ENCODE measurements at places on chromosomes 11 and 22.
A peak's percentile ranks its signal among the peaks of the same experiment; 100 is the strongest.

- peak; percentile 54 for DNase-seq
These were observed 13.4 kb downstream of the NEAT1 start for GRCh38 chr11:65435981-65436411.

DNA sequence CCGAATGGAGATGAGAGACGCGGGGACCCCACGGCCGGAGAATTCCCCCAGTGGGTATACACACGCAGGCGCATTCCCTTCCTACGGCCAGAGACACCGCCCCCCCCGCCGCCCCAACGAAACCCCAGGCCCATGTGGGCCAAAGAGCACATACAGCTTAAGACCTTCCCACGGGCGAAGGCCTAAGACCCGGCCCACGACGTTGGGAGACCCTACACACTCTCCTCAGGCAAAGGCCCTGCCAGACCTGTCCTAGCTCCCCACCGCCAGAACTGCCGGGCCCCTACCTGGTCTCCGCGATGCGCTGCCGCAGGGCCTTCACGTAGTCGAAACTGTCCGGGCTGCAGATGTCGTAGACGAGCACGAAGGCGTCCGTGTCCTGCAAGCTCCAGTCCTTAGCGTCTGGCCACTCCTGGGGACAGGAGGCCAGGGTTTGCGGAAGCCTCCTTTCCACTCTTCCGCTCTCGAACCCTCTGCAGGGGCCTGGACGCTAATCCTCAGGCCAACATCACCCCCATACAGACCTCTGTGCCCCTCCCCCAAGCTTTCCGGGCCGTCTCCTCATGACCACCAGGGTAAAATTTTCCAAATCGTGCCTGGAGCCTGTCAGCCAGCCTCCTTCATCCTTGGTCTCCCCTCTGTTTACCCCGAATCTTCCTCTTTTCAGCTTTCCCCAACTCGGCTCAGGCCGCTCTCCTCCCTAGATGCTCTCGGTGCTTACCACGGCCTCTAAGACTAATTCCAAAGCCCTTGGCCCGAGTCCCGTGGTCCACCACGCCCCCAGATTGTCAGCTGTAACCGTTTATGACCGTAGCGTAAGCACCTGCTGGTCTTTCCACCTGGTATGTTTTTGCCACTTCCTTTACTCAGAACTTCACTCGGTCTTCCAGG is 1.7 kb downstream of the RASL10A start:
- DNase-seq, result no peak

DNA sequence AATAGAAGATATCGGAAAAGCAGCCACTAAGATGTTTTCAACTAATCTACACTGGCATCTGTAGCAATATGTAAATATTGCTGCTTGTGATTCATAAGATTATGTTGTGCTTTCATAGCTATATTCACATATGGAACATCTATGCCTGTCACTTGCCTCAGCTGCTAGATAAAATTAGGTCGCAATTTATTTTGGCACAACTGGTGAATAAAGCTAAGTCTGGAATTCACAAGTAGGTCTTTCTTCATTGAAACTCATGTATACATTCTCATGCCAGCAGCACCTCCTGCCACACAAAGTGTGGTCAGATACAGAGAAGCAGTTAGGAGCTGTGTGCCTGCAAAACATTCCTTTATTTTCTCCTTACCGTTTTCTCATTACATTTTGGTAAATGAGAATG is 543.3 kb upstream of the CHORDC1 start:
- DNase-seq, result no peak

- no peak for DNase-seq
These were observed 289.1 kb downstream of the TBC1D22A start for GRCh38 chr22:47051441-47052071.

DNA sequence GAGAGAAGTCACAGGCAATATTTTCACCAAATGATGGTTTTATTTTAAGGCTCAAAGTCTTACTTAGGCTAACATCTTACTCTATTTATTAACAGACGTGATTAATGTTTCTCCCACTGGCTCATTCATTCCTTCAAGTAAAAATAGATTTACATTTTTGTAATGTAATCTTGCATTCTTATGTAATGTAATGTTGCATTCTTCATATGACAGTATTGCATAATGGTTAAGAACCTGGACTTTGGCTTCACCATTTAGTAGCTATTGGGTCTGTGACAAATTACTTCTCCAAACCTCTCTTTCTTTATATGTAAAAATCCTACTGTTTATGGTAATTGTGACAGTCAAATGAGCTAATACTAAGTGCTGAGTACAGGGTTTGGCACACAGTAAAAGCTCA is 3.3 kb upstream of the DIXDC1 start:
- peak; percentile 39 for DNase-seq
